ENCODE measurements at places on chromosomes 16 and 17.
A peak's percentile ranks its signal among the peaks of the same experiment; 100 is the strongest.

GRCh38 chr17:77487211-77487629 lies 346.5 kb downstream of the SEC14L1 start:
- DNase-seq: no peak

DNA sequence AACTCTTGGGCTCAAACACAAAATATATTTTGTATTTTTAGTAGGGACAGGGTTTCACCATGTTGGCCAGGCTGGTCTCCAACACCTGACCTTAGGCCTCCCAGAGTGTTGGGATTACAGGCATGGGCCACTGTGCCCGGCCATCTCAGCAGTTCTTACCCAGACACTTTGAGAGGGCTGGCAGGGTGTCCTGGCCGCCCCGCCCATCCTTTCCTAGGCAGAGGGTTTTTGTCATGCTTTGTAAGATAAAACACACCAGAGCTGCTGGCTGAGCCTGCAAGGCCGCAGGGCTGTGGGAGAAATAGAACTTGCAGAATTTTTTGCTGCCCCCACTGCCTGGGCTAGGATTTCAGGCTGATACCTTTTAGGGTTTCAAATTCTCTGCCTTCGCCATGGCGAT lies 8.7 kb downstream of the PPL start:
- DNase-seq: no peak

DNA sequence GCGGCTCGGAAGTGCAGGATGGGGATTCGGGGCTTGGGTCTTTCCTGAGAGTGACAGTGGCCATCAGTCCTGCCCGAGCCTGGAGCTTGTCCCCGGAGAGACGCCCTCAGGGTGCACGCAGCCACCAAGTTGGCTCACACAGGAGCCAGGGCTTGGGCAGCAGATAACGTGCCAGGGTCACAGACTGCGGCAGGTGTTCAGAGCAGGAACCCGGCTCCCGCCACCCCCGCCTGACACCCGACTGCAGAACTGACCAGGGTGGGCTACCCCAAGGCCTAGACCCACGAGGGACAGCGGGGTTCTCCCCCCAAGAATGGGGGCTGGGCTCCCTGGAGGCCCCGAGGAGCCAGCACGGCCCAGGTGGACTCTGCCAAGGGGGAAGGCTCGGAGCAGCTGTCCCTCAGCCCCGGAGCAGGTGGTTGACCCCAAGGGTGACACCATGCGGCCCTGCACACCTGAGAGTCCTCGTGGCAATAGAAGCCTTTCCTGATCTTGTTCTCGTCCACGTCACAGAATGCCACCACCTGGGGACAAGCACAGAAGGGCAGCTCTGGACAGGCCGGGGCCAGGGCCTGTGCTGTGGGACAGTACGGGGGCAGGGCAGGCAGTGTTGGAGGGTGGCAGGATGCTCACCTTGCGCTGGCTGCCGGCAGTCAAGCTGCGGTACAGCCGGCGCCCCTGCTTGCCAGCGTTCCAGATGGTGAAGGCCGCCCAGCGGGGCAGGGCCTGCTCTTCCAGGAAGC lies 117.1 kb upstream of the ZNF750 start:
- DNase-seq: no peak

DNA sequence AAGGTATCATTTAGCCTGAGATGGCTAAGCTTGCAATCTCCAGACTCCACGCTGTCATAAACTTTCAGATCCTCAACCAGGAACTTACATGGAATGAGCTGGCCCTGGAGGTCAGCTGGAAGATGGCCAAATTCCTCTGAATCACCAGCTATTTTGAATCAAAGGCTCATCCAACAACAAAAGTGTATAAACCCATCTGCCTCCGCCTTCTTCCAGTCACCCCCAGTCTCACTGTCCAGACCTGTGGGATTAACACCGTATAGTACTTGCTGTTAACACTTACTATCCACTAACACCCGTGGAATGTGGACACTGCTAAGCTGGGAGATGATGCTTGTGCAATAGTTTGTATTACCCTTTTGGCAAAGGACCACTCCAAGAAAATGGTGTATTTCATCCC lies 1.9 kb upstream of the LCMT1 start:
- peak; percentile 36 for DNase-seq

DNA sequence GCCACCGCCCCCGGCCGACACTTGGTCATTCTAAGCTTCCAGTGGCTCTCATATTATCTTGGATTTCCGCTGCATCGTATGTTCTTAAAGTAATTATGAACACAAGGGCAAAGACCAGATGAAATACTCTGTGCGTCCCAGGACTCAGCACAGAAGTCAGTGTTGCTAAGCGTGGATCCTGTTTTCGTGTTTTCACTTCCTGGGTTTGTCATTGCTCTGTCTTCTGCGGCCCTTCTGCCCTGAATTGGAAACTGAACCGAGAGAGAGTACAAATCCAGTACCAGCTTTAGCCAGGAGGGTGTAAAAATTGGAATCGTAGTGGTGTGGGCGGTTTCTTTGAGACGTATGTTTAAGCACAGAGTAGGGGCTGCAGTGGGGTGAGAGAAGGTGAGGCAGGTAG lies 32.7 kb downstream of the DBNDD1 start:
- DNase-seq: no peak

DNA sequence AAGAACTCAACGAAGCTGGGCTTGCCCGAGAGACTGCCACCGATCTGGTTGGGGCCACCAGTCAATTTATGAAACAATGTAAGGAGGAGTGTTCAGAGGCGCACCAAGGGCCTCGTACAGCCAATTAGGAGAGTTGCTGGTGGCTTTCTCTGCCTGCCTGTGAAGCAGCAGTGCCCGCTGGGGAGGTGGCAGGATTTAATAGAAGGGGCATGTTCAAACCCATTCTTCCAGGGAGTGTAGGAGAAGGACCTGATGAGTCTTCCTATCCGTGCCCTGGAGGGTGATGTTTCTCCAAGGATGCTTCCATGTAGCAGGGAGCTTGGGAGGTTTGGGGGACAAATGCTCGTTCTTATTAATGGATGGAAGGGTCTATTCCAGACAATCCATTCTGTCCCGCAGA lies 178.4 kb downstream of the CCDC182 start:
- DNase-seq: no peak

GRCh38 chr17:76444518-76445311 lies 8.2 kb downstream of the UBE2O start:
- no peak for DNase-seq

Data from muscle of leg (tissue), 16 donors.